ENCODE measurements at places on chromosomes 7 and 10.

GRCh38 chr7:122225874-122226273, 78.7 kb downstream of the FEZF1 start:
- DNase-seq, result no peak

- DNase-seq, result no peak
These were observed 16.9 kb upstream of the OTUD1 start for GRCh38 chr10:23422003-23422411.

GRCh38 chr7:776992-777727, 50.1 kb upstream of the PRKAR1B start:
- DNase-seq, result peak; percentile 37

DNA sequence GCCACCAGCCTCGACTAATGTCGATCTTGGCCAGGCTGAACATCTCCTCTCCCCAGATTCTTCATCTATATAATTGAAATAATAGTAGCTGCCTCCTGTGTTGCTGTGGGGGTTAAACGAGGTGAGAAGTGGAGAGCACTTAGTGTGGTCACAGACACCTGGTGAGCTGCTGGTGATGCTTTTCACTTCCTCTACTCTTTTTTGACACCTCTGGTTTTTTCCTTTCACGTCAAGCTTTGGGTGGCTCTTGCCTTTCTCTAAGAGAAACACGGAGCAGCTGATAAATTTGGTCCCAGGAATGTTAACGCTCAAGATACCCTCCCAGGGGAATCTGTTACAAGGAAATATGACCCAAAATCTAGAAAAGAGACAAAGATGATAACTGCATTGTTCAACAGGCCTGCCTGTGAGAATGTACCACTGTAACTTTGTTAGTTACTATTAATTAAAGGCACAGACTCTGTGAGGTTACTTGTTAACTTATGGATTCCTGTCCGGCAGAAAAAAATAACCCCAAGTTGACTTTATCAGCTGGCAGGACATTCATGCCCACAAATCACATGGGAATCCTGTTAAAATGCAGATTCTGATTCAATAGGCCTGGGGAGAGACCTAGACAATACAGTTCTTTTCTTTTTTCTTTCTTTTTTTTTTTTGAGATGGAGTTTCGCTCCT, 9.5 kb upstream of the NPFFR1 start:
- no peak for DNase-seq

DNA sequence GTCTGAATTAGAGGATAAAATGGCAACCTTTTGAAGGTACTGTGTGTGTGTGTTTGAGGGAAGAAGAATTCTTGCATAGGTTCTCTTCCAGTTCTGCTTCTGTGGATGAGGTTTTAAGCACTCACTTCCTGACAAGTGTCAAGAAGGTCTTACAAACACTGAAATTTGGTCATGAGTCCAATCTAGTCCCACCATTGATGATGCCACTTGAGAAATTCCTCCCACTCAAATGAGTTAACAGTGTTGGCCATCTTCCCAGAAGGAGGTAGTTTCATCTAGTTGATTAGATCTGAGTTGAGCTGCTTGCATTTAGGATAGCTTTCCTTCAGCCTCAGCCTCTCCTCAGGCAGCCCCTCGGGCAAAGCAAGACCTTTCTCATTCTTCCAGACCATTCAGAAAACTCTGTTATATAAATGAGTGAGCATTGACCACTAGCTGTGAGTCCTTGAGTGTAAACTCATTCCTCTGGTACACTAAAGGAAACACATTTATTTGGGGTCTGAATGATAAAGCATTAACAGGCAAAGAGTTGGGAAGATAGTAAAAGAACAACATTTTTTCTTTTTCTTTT, 189.5 kb downstream of the TRIL start:
- peak; percentile 78 for DNase-seq

- DNase-seq, result peak; percentile 36
These were observed 45.7 kb downstream of the IMMP2L start for GRCh38 chr7:111516612-111517011.

DNA sequence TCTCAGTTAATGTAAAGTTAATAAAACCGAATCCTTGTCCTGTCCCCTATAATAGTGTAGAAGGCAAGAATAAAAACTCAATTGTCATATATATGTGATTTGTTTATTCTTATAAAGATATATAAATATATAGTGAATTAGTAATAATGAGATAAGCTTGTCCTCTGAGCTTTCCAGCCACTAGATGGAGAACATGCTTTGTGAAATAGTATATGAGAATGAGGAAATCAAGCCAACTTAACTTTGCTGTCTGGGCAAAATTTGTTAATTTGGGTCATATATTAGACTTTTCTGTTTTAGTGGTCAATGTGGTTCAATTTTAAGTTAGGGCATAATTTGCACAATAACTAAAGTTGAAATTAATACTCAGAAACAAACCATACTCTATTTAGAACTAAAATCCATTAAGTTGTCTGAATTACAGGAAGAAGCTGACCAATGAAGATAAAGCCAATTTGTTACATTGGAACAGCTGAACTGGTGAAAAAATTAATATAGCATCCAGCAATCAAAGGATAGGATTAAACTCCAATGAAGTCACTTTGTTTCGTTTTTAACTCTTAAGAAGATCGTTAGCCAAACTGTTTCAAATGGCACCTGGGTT, 595.0 kb downstream of the ARL4A start:
- peak; percentile 29 for DNase-seq

DNA sequence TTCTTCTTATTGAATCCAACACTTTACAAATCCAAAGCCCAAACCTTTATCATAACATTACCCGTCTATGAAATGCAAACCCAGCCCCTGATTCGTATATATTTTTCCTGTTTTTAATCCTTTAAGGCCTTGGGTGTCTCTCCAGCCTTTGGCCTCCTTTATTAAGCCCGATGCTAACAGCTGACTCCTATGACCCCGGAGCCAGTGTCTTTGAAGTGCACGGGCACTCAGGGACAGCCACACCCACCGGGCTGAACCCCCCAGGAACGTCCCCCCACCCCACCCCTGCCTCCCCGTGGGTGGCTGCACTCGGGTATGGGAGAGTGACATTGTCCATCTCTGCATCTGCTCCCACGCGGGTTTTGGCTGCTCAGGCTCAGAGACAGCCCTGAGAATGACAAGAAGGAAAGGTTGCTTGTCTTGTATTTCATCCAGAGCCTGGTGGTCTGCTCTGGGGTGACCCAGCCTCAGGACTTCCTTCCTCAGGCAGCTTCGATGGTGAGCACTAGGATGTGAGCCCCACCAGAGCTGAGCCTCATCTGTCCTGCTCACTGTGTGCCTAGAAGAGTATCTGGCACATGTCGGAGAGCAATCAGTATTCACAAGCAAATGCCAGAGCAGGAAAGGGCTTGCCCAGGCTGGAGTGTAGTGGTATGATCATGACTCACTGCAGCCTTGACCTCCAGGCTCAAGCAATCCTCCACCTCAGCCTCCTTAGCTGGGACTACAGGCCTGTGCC, 210.4 kb downstream of the SKIDA1 start:
- no peak for DNase-seq

DNA sequence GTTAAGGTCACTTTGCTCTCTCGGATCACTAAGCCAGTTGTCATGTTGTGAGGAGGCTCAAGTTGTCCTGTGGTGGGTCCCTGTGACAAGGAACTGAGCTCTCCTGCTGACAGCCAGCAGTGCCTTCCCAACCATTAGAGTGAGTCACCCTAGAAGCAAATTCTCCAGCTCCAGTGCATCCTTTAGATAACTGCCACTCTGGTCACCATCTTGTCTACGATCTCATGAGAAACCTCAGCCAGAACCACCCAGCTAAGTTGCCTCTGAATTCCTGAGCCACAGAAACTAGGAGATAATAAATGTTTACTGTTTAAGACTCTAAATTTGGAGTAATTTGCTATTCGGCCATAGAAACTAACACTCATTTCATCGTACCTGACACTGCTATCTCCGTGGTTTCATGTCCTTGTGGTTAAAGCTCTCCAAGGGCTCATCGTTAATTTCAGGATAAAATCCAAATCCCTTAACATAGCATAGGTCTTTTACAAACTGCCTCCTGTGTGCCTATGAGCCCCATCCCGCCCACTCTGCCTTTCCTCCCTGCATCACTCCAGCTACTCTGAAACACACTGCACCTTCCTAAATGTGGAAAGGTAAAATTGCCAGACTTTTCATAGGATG, 56.5 kb upstream of the WIPF3 start:
- DNase-seq, result peak; percentile 2

- DNase-seq, result no peak
These were observed 13.2 kb downstream of the ALKBH4 start for GRCh38 chr7:102451371-102452054.

DNA sequence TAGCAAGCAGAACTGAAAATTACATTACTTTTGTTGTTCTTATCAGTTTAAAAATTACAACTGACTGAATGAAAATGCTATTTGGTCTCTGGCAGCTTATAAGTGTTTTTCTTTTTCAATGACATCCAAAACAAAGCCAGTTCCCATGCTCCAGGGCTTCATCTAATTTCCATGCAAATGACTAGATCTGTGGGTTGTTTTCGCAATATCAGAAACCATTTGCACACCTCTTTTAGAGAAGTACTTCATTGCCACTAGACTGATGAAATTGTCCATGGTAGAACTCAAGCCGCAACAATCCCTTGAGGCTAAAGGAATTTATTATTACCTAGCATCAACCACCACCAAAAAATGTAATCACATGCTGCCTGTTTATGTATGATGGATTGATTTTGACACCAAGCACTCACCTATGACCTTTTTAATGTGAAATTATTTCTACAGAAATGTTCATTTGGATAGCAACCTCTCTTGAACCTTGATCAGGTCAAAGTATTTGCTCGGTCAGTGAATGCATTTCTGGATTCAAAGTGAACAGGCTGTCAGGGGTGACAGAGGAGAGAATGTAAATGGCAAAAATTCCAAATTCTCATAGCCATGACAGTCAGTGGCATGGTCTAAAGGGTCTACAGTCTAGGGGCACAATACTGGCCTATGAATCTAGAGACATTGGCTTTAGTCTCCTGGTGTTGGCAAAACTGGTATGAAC, 769.3 kb downstream of the SORCS1 start:
- no peak for DNase-seq

DNA sequence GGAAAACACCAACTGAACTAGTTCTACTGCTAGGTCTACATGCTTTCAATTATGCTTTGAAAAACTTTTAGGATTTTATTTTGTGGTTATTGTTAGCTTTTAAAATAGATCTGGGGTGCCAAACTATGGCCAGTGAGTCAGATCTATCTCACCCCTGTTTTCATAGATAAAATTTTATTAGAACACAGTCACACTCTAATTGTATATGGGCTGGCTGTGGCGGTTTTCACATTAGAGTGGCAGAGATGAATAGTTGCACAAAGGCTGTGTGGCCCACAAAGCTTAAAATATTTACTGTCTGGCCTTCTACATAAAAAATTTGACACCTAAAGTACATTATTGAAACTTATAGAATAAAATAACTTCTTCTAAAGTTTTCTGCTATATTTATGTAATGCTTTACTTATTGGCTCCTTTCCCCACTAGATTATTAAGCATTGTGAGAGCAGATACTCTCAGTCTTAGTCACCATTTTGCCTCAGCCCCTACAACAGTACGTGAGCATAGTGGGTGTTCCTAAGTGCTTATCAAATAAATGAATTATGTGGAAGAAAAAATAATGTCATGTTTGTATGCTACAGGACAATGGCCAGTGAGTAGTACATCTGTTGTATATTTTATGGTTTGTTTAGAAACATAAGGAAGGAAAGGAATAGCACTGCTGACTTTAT, 5.4 kb upstream of the SUV39H2 start:
- peak; percentile 77 for DNase-seq

DNA sequence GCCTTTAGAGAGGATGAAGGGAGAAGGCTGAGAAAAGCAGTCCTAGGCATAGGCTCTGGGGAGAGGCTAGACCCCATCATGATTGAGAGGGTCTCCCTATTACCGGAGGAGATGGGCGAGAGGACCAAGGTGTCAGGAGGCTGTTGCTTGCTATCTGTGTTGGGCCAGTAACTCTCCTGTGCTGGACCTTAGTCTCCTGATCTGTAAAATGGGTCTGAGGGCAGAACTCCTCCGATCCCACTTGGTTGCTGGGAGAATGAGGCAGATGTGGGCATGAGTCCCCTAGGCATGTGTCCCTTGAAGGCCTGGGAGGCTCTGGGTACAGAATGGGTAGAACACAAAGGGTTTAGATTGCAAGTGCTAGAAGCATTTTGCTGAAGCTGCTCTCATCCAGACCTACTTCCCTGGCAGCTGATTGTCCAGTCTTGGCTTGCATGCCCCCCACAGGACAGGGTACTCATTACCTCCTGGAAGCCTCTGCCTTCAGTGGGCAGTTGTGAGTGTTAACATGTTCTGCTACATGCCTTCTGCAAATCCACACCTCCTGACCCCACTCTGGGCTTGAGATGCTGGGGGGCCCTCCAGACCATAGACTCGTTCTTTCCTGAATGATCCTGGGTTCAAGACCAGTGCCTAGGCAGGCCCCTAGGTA, 4.4 kb downstream of the ZMIZ1 start:
- DNase-seq, result no peak

GRCh38 chr7:3955751-3956696, 655.0 kb downstream of the SDK1 start:
- no peak for DNase-seq

DNA sequence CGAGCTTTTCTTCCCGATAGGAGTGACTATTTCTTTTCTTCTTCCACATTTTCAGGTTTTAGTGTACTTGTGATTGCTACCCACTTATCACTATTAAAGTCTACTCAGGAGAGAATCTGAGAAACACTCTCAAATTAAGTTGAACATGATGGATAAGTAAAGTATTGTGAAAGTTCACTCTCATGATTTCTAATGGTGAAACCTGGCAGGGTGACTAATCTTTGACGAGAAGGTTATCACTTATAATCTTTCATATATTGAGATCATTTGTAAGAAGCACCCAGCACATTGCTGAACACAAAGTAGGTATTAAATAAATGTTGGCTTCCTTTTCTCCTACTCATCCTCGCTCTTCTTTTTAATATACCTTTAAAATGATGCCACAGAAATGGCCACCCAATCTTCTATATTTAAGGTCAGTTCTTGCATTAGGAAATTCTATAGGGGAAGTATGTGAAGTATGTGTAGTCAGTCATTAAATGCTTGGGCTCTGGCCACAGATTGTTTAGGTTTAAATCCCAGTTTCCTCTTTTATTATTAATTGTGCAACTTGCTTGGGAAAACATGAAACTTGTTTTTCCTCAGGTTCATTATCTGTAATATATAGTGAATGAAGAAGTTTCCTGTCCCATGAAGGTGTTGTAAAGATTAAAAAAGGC, 3.1 kb upstream of the CFTR start:
- no peak for DNase-seq

DNA sequence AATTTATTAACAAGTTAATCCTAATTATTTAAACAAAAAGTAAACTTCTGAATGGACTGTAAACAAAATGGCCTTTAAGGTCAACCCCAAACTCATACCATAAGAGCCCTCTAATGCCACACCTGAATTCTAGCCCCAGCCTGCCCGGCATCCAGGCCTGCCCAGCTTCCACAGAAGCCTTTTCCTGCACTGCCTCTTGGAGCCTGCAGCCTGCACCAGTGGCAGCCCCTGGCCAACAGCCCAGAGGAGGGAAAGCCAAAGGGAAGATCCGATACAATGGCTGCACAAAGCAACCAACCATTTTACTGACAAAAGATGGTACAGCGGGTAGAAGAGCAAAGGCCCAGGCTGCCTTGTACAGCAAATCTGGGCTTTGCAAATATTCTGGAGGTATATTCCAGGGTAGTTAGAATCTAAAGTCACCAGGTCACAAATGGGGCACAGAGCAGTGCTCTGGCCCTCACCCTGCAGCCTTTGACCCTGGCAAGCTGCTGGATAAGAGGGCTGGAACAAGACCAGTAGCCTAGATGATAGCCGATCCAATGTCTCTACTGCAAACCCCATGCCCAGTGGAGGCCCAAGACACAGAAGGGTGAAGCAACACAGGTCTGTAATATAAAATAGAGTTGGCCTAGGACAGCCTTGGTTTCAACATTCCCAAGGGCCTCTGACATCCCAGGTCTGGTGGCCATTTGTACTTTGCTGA, 12.5 kb upstream of the CH25H start:
- no peak for DNase-seq

GRCh38 chr7:78279032-78279431, 480.5 kb downstream of the PHTF2 start:
- DNase-seq, result peak; percentile 89
